ENCODE measurements at places on chromosomes 3 and 15.

DNA sequence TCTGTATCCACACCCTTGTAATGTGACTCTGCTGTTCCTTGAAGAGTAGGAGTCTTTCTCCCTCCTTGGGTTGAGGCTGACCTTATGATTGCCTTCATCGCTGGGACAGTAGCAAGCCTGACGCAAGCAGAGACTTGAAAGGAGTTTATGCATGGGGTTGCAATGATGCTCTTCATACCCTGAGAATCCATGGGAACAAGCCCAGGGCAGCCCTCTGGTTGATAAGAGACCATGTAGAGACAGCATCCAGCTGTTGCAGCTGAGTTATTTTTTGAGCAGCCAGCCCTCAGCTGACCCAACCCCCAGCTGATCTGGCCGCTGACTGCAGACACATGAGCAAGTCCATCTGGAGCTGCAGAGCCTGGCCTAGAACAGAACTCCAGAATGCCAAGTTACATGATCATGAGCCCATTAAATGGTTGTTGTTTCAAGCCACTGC lies 60.6 kb upstream of the ARNT2 start:
- no peak for DNase-seq

DNA sequence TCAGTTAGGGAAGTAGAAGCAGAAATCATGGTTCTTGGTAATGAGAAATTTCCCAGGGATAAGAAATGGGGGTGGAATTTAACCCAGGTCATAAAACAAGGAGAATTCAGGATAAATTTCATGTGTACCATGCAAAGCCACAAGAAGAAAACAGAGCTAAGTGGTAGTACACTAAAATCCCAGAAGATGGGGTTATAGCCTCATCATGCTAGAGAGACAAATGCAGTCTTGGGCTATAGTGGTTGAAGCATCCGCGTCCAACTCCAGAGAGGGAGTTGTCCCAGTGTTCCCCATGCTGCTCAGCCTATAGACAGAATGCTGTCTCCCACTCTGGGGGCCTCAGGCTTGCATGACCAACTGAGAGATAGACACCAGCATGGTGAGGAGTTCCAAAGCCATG lies 36.2 kb upstream of the CLRN1 start:
- DNase-seq: no peak

DNA sequence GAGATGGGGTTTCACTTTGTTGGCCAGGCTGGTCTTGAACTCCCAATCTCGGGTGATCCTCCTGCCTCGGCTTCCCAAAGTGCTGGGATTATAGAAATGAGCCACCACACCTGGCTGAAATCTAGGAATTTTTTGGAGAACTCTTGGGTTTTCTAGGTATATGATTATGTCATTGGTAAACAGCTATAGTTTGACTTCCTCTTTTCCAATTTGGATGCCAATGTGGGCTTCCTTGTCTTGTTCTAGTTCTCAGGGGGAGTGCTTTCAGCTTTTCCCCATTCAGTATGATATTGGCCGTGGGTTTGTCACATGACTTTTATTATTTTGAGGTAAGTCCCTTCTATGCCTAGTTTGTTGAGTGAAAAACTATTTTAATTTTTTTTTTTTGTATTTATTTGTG lies 17.9 kb downstream of the KCNMB3 start:
- DNase-seq: no peak

DNA sequence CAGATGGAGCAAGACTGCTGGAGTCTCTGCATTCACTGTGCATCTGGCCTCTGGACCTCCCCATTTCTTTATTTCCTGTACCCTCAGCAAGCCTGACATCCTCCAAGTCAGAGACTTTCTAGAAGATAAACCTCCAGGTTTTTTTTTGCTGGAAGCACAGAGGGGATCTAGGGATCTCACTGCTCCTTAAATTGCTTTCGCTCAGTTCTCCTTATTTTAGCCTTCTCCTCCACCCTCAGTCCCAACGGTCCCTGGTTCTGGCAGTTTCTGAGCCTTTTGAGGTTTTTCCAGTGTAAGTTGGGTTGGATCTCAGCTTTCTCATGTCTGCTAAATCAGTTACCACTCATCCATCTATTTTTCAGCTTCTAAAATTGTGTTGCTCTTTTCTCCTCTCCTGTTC lies 22.7 kb upstream of the CHD2 start:
- no peak for DNase-seq

GRCh38 chr15:87744815-87745214 lies 511.7 kb downstream of the NTRK3 start:
- DNase-seq: no peak

GRCh38 chr15:88631464-88632028 lies 7.3 kb upstream of the ISG20 start:
- peak; percentile 41 for DNase-seq
